ENCODE measurements at places on chromosomes 4 and X.

DNA sequence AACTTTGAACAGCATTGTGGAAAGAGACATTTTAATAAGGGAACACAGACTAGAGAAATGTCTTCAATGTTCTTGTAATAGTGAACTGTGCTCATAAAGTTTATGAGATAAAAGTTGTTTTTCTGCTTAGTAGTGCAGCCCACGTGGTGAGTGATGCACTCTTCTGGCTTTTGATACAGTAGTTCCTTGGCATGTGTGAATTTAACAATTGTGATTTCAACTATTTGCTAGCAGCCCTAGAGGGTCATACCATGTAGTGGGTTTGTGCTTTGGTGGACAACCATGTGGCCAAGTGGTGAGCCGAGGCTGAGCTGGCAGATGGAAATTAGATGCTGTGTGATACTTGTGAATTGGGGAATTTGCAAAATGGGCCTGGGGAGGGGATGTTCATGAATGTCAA lies 116.2 kb upstream of the SLC4A4 start:
- DNase-seq = no peak

GRCh38 chr4:156247470-156247869 lies 293.8 kb upstream of the CTSO start:
- no peak for DNase-seq

- no peak for DNase-seq
Measured at GRCh38 chr4:4504783-4505182, 37.1 kb downstream of the STX18 start.

DNA sequence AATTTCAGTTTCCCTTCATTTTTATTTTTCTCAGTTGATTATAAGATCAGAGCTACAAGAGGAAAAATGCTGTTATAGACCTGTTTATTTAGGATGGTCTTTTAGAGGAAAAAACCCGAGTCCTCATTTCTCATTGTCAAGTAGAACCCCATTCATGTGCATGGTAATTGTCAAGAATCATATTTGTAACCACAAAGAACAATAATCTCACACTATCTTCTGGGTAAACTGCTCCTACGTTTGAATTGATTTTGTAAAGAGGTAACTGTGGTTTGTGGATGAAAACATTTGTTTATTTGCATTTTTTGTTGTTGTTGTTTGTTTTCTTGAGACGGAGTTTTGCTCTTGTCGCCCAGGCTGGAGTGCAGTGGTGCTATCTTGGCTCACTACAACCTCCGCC lies 23.8 kb downstream of the RAPGEF2 start:
- DNase-seq = no peak

GRCh38 chrX:50470103-50471031 lies at the start of gene DGKK:
DGKK (minus strand) TSS chrX:50470825; CDS start chrX:50470678, 147 bp downstream.
- DNase-seq = no peak

Measured in aorta (tissue), 5 donors.